ENCODE measurements at places on chromosomes 5 and 9.
A peak's percentile ranks its signal among the peaks of the same experiment; 100 is the strongest.

DNA sequence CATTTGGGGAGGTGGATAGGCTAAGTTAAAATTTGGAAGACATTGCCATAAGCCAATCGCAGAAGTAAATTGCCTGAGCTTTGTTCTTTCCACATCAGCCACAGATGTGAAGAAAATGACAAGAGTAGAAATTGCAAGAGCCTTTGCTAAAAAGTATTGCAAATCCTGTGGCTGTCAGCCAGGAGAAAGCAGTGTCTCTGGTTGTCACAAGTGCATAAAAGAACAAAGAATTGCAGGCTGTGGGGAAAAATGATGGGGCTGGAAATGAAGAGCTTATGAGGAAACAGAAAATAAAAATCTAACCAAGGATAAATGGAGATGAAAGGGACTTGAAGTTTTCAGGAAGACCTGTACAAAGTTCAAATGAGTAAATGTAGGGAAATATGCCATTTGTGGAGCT, 344.8 kb downstream of the CSNK1G3 start:
- no peak for DNase-seq

GRCh38 chr9:1005043-1005667, 28.7 kb downstream of the DMRT3 start:
- DNase-seq = no peak

DNA sequence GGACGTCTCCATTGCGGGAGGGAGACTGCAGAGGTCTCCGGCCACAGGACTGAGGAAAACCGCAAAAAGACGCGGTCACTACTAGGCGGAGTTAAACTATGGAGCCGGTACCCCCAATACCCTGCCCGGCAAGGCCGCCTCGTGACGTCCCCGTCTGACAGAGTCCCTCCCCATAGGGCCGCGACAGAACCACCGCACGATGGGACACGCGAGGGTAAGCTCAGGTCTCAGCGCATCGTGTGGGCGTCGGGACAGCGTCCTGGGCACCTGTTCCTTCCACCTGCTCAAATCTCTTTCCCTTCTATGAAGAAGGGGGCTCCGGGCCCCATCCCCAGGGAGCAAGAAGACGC, 35.2 kb upstream of the GLDC start:
- DNase-seq = peak; percentile 90

GRCh38 chr5:34570721-34571676, 85.1 kb upstream of the RAI14 start:
- no peak for DNase-seq

DNA sequence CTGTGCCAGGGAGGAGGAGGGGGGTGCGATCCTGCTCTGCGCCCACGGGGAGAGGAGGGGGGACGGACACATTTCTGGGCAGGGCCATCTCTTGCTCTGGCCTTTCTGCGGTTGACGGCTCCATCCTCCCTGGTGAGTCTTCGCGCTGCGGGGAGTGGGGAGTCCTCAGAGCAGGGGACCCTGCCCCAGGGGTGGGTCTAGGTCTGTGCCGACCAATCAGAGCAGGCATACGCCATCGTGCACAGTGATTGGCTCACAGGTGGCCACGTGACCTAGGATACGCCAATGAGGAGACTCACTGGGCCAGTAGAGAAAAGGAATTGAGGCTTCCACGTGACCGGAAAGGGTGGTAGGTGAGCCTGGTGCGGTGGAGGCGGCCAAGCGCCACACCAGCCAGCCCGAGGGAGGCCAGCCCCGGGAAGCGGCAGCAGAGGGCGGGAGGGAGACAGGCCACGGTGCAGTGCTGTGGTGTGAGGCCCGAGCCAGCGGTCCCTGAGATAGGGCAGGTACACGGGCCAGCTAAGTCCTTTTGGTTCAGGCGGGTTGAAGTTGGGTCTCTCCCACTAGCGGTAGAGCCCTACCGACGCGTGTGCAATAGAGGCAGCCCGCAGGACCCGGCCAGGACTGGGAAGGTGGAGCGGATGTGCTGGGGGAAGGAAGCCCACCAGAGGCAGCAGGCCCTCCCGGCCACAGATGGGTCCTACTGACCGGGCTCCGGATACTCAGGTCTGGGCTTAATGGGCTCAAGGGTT, 65.2 kb upstream of the RNF130 start:
- no peak for DNase-seq

GRCh38 chr5:180205916-180206315, 3.1 kb downstream of the RASGEF1C start:
- DNase-seq = peak; percentile 7

DNA sequence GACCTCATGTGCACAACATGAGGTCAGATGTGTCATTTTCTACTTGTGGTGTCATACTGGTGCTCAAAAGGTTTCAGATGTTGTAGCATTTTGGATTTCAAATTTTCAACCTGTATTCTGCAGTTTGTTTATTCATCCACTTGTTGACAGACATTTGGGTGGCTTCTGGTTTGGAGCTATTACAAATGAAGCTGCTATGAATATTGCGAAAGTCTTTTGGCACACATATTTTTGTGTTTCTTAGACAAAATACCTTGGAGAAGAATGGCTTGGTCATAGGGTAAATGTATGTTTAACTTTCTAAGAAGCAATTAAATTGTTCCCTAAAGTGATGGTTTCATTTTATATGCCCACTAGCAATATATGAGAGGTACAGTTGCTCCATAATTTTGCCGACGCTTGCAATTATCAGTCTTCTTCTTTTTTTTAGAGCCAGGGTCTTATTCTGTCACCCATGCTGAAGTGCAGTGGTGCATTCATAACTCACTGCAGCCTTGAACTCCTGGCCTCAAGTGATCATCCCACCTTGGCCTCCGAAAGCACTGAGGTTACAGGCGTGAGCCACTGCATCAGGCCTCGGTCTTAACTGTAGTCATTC, 70.7 kb upstream of the TRPC7 start:
- no peak for DNase-seq

GRCh38 chr9:85541876-85542275, 199.9 kb downstream of the AGTPBP1 start:
- DNase-seq = no peak

DNA sequence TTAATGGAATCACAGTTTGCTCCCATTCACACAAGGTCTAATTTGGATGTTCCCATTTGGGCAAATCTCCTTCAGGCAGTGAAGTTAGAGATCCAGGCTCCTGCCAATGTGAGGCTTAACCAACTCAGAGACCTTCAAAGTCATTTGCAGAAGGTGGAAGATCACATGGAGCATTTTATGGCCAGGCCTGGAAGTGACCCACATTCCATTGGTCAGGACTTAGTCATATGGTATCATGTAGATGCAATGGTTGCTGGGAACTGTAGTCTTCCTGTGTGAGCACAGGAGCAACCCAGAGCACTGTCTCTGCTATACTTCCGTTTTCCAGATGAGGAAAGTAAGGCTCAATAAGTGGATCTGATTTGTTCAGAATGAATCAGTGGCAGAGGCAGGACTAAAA, 292.7 kb upstream of the SMARCA2 start:
- no peak for DNase-seq

GRCh38 chr5:111197523-111197922, 26.7 kb upstream of the CAMK4 start:
- no peak for DNase-seq

GRCh38 chr5:102682101-102682647, 72.9 kb upstream of the PAM start:
- no peak for DNase-seq

DNA sequence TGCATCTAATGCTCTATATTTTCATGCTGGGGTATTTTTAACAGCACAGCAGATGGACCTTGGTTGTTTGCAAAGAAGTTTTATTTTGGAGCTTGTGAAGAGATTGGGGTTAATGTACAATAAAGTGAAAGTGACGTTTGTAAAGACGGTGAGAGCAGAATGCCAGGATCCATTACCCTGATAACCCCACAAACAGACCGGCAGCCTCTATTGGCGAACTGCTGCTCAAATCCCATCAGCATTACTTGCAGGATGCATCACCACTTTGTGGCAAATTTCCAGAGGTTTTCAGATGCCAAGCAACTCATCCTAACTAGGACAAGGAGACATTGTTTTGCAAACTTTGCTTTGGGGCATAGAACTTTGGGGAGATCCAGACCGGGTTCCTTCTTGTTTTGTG, 383.3 kb upstream of the ZNF462 start:
- no peak for DNase-seq

DNA sequence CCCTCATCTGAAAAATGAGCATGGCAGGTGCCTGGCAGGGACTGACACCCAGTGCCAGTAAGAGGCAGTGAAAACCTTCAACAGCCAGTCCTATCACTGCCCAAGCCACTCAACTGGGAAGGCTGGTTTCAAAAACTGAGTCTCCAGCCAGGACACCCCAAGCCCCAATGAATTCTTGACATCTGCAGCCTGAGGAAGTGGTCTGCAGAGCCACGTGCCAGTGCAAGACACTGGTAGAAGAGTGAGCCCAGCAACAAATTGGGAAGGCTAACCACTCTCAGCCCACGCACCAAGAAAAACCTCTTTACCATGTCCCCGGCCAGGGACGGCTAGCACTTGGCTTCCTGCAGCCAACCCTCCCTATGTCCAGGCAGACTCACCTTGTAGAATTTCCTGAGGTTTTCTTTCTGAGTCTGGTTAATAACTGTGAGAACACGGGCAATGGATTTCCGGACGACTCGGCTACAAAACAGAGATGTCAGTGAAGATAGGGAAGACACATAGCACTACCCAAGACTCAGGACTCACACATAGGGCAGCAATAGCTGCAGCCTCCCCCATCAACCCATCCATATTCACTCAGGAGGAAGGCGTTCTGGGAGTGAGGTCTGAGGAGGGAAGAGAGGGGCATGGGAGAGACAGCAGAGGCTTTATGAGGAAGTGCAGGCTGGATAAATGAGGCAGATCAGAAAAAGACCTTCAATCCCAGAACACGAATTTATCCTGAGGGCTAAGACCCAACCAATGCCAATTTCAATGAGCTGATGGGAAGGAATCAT, 1.8 kb downstream of the RPL35 start:
- no peak for DNase-seq

- no peak for DNase-seq
Observed at GRCh38 chr9:127538849-127539258, 73.2 kb upstream of the STXBP1 start.

DNA sequence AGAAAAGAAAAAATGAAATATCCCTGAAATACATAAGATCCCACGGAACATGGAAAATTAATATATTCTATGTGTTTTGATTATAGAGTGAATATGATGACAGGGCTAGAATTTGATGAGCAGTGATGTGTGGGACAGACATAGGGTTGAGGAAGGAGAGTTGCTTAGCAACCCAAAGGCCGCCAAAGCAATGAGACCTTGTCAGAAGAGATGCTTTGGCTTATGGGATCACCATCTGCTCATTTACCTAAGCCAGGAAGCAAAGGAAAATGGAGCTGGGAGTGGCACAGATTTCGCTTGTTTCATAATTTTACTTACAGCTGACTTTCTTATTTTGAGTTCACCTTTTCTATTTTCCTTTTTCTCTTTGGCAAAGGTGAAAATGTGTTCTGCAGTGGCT, 20.9 kb upstream of the HAPLN1 start:
- DNase-seq = no peak

GRCh38 chr5:32446630-32447029, 2.1 kb upstream of the ZFR start:
- DNase-seq = no peak

DNA sequence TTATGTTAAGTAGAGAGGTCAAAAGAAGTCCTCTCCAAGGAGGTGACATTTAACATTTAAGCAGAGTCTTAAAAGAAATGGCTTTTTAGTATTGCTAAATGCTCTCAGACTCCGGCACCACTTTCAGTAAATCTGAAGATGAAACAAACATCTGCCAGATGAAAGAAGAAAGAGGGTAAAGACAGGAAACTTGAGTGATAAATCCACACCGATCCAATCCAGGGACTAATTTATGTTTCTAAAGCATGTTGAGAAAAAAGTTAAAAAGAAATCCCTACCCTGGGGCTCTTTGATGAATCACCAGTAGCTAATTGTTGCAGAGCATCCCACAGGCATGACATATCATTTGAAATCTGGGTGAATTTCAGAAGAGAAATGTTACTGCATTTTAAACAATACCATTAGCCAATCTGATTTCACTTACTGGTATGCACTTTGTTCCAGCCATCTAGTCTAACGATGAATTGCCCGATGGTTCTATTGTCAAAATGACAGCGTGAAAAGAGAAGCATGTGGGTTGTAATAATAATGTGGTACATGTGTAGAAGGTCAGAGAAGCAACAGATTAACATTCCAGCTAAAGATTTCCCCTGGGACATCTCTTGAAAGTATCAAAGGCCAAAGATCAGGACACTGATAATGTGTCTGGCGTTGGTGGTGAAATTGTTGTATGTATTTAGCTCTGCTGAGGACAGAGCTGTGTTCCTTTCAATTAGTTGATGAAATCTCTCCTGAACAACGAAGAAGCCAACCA, 485.7 kb downstream of the CSNK1G3 start:
- no peak for DNase-seq

All from upper lobe of right lung (tissue), 1 donor.